Activated B cell treated with CpG ODN at 0.5 μM for 24 hours (primary cell): ENCODE measurements at places on chromosomes 6 and 20.

GRCh38 chr6:35386989-35387388 is 44.6 kb downstream of the PPARD start:
- no peak for DNase-seq

DNA sequence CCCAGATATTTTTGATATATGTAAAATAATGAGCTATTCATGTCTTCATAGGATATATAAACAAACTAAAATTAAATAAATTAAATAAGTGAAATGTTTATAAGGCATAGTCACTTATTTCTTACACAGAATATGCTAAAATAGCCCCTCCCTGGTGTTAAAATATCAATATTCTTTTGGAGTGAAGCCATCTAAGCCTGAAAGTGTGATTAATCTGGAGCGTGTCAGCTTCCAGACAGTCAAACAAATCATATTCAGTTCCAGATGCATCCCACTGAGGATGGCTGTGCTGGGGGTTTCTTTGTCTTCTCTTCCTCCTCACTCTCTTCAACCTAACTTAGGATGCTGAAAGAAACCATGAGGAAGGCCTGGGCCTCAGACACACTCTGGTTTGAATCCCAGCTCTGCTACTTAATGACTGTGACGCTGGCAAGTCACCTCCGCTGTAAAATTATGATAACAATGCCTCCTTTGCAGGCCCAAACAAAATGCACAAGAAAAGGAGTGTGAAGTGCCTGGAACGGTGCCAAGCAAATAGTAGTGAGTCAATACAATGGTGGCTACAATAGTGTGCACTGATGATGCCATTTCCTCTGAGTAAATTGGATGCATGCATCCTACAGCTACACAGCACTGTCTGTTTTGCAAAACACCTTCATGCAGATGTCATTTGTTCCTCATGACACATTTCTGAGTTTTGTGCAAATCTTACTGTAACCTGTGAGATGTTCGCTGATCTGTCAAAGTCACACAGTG is 161.4 kb downstream of the FOXC1 start:
- no peak for DNase-seq

GRCh38 chr6:36196880-36197548 is 470 bp downstream of the BRPF3 start:
- peak; percentile 100 for DNase-seq

DNA sequence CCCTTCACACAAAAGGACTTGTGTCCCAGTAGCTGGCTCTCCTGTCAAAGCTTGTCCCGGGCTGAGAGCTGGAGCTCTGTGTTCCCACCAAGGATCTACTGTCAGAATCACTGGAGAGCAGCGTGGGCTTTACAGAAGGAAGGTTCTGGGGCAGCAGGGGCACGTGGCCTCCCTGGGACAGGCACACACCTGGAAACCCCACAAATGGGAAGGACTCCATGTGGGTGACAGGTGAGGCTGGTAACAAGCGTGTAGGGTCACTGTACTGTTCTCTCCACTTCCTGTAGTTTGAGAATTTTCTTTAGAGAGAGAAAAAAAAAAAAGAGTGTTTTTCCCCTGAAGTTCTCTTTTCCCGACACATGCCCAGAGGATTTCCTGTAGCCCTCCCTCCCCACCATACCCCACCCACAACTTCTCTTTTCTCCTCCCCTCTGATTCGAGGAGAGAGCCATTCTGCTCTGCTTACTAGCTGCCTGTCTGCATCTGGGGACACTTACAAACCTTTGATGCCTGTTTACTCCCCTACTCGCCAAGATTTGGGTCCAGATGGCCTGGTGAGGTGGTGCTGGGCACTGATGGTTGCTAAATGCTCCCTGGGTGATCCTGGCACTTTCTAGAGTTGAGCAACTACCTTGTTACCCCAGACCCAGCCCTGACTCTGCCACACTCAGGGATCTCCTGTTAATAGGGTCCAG is 84.1 kb upstream of the SIRPA start:
- DNase-seq: no peak

DNA sequence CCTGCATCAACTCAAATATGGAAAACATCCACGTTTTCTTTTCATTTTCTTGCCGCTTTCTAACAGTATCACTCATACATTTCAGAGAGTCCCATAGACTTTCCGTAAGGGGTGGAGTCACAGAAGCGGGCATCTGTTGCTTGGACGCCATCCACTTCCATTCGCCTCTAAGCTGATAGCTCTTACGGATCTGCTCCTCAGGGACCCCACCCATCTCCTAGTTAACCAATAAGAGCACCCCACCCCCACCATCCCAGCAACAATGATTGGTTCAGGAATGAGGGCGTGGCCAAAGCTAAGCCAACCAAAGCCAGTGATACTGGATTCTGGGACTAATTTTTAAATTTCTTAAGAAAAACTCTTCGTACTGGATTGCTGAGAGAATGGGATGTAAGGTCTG is 42.4 kb downstream of the SLC2A10 start:
- DNase-seq: no peak

GRCh38 chr6:155150967-155151671 is 112.7 kb upstream of the CLDN20 start:
- no peak for DNase-seq
